Stimulated activated CD8-positive, alpha-beta memory T cell treated with anti-CD3 and anti-CD28 coated beads, Interleukin-4, amount 100 ng/mL, for 24 hours (primary cell): ENCODE measurements at places on chromosomes 6 and 20.

DNA sequence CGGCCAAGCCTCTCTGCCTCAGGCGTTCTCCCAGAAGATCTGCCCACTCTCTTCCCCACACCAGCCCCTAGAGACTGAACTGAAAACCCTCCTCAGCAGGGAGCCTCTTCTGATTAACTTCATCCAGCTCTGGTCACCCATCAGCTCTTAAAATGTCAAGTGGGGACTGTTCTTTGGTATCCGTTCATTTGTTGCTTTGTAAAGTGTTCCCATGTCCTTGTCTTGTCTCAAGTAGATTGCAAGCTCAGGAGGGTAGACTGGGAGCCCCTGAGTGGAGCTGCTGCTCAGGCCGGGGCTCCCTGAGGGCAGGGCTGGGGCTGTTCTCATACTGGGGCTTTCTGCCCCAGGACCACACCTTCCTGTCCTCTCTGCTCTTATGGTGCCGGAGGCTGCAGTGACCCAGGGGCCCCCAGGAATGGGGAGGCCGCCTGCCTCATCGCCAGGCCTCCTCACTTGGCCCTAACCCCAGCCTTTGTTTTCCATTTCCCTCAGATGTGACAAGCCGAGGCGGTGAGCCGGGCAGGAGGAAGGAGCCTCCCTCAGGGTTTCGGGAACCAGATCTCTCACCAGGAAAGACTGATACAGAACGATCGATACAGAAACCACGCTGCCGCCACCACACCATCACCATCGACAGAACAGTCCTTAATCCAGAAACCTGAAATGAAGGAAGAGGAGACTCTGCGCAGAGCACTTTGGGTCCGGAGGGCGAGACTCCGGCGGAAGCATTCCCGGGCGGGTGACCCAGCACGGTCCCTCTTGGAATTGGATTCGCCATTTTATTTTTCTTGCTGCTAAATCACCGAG lies 14.2 kb downstream of the VEGFA start:
- no peak for DNase-seq

DNA sequence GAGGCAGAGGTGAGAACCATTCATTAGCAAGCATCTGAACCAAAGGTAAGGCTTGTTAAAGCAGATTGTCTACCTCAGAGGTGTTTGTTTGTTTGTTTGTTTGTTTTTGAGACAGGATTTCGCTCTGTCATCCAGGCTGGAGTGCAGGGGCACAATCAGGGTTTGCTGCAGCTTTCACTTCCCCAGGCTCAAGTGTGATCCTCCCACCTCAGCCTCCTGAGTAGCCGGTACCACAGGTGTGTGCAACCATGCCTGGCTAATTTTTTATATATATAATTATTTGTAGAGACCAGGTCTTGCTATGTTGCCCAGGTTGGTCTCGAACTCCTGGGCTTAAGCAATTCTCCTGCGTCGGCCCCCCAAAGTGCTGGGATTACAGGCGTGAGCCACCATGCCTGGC lies 17.2 kb downstream of the CYP39A1 start:
- DNase-seq: no peak

DNA sequence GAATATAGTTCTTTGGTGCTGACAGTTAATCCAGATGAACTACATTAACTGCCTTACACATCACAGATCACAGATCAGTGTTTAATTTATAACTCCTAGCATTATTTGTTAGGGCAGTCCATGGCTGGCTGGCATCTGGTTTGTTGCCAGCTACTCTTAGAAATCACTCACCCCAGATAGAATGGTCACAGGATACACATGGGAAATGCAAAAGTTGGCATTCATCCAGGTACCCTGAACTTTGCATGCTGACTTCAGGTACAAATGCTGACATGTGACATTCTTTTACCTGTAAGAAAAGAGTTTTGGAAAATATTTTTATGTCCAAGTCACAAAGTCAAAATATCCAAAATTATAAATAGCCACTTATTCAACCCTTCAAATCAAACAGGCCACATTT lies 20.2 kb downstream of the FBXL4 start:
- DNase-seq: no peak

DNA sequence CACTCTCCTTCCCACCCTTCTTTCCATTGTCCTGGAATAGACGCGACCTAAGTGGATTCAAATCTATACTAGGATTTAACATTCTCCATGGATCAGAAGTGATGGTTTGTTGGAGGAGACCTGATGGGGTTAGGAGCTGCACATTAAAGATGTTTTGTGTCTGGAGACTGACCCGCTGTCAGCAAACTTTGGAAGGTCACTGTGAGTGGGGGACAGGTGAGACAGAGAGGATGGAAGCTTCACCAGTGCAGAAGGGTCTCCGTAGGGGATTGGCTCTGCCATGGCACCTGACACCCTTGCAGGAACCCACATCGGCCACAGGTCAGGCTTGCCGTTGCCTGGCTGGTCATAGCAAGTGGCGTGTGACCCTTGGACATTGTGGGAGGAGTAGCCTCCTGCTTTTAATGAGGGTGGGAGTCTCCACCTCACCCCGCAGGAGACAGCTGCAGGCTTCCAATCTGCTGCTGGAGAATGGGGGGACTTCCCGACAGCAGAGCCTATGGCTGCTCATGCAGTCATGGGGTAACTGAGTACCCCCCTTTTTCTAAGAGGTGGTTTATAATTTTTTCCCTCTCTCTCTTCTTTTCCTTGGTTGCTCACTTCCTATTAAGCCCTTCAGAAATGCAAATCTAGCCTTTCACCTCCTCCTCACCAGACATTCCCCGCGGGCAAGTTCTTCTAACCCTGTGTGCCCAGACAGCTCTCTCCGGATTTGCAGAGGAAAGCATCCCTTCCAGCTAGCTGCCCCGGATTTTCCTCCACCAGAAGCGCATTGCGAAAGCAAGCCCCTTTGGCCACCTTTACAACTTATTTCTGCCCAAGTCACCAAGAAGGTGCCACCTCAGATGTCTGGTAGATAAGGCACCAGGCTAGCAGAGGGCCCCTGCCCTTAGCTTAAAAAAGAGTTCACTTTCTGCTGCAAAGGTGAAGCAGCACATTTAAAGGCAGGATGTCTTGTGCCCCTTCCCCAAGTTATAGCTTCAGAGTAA lies 53.5 kb downstream of the DACT2 start:
- DNase-seq: no peak

- no peak for DNase-seq
Observed at GRCh38 chr6:20028562-20028961, 183.7 kb downstream of the MBOAT1 start.

DNA sequence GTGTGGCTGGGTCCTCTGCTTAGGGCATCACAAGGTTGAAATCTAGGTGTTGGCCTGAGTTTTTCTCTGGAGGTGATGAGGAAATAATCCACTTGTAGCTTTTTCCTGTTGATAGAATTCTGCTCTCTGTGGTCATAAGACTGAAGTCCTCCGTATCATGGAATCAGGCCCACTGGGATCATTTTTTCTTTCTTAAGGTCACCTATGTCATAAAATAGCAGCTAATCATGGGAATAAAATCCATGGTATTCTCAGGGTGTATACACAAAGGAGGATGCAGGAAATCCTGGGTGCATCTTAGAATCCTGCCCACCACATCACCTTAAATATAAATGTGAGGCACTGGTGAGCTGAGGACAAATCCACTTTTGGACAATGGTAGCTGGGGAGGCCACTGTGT lies 72.7 kb downstream of the PRDM1 start:
- no peak for DNase-seq

- DNase-seq: no peak
Observed at GRCh38 chr20:36311141-36311853, 5.2 kb downstream of the DLGAP4 start.

DNA sequence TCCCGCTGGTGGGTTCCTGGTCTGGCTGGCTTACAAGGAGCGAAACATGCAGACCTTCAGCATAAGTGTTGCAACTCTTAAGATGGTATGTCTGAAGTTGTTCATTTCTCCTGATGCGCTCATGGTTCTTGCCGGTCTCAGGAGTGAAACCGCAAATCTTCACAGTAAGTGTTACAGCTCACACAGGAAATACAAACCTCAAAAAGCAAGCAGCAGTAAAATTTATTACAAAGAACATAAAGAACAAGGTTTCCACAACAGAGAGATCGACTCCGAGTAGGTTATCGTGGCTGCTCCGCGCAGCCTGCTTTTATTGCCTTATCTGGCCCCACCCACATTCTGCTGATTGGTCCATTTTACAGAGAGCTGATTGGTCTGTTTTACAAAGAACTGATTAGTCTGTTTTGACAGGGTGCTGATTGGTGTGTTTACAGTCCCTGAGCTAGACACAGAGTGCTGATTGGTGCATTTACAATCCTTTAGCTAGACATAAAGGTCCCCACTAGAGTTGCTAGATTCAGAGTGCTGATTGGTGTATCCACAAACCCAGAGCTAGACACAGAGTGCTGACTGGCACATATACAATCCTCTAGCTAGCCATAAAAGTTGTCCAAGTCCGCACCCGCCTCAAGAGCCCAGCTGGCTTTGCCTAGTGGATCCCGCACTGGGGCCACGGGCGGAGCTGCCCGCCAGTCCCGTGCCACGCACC lies 39.2 kb downstream of the TRIM27 start:
- DNase-seq: no peak
